ENCODE measurements at places on chromosomes 7 and 10.
A peak's percentile ranks its signal among the peaks of the same experiment; 100 is the strongest.

DNA sequence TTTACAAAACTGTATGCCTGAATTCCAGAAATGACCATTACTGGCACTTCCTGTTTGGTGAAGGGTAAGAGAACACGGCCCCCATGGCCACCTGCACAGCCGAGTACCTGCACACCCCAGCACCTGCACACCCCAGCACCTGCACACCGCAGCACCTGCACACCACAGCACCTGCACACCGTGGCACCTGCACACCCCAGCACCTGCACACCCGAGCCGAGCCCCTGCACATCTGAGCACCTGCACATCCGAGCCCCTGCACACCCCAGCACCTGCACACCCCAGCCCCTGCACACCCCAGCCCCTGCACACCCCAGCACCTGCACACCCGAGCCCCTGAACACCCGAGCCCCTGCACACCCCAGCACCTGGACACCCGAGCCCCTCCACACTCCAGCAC lies 243.5 kb downstream of the DNAJB6 start:
- no peak for DNase-seq

DNA sequence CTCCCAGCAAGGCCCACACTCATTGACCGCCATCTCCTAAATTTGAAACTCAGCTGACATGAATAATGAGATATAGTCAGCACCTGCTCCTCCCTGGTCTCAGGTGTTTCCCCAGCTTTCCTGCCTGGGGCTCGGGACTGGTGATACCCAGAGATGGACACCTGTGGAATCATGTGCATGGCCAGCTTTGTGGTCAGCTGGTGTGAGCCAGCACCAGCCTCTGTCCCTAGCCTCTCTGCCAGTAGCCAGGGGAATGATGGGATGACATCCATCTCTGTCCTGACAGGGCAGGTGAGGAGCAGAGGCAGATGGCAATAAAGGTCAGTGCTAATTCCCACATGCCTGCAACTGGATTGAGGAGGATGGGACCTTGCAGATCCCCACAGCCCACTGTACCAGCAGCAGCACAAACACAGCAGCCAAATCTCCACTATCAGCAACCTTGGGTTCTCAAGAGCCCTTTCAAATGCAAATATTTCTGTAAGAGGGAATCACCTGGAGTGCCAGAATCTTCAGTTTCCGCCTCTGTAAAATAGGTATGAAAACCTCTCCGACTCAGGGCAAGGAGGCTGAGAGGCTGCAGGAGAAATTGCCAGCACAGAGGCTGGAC lies 329.2 kb upstream of the ZMIZ1 start:
- no peak for DNase-seq

GRCh38 chr10:112880633-112881530 lies 69.2 kb upstream of the TCF7L2 start:
- no peak for DNase-seq

DNA sequence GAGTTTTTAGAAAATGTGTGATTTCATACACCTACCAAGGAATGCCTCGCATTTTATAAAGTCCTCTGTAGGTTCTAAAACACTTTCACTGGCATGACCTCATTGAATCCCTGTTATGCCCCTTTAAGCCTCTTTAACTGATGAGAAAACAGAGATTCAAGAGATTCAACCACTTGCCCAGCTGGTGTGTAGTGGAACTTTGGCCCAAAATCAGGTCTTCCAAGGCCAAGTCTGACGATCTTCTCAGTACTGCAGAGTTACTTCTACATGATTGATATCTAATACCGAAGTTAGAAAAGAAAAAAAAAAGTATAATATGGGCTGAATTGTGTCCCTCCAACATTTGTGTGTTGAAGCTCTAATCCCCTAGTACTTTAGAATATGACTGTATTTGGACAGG lies 202.0 kb downstream of the WDR11 start:
- no peak for DNase-seq

- DNase-seq = no peak
These were observed 54.6 kb upstream of the PITRM1 start for GRCh38 chr10:3226960-3227744.

GRCh38 chr10:86341361-86341811 lies 25.2 kb downstream of the GRID1 start:
- DNase-seq = no peak

- no peak for DNase-seq
These were observed 19.1 kb upstream of the OPALIN start for GRCh38 chr10:96377816-96378294.

DNA sequence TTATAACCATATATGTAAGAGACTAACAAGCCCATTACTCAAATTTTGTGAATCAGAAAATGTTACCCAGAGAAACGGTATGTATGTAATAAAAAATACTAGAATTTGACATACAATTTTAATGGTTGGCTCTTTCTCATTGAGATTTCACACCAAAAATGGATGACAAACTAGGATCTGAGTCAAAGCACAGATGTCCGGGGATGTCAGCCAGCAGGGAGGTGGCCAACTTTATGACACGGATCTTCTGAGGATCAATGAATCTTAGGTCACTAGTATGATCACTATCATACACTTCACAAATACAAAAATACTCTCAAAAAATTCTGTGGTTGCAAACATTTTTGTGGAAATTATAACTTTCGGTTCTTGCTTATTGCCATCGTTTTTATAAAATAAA lies 173.5 kb upstream of the NFE2L3 start:
- DNase-seq = no peak

- DNase-seq = no peak
These were observed 48.5 kb downstream of the SMKR1 start for GRCh38 chr7:129550693-129551360.

- no peak for DNase-seq
These were observed 149.4 kb downstream of the RNLS start for GRCh38 chr10:88433565-88434186.

- DNase-seq = no peak
These were observed 13.3 kb upstream of the EPC1 start for GRCh38 chr10:32360241-32360640.

GRCh38 chr7:119197877-119198527 lies 973.5 kb downstream of the ANKRD7 start:
- no peak for DNase-seq

DNA sequence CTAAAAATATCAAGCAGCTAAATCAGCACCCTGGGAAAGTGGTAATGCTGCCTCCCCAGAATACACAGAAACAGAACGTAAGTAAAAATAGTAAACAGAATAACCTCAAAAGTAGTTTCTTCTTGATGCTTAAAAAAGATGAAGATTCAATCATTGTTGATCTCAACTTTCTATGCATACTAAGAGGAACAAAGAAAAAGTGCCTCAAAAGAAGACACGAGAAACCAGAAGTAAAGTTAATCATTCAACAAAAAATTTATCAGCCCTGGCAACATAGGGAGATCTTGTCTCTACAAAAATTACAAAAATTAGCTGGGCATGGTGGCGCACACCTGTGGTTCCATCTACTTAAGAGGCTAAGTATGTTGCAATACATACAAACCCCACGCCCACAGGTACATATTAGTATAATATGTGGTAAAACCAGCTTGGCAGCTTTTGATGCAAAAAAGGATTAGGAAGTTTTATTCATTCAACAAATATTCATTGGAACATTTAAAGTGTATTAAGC lies 153.7 kb downstream of the NRBF2 start:
- no peak for DNase-seq

- no peak for DNase-seq
These were observed 524.8 kb upstream of the SORCS1 start for GRCh38 chr10:107689323-107689722.

- peak; percentile 47 for DNase-seq
These were observed 7.1 kb downstream of the CRYGN start for GRCh38 chr7:151432658-151433521.

- no peak for DNase-seq
These were observed 17.2 kb downstream of the AKAP9 start for GRCh38 chr7:91957823-91958222.

DNA sequence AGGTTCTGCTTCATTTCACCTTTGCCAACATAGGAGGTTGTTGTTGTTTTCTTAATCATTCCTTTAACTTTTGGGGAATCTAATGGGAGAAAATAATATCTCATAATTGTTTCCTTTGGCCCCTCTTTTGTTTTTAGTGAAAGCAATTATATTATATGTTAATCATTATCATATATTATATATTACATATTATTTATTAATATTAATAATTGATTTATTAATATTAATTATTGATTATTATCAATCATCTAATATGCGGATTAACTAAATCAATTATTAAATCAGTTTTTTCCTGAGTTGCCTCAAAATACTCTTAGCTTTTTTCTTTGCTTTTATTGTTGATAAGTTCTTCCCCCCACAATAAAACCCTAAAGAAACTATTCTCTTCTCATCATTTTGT lies 443.8 kb downstream of the GATA3 start:
- no peak for DNase-seq

GRCh38 chr10:49272251-49273081 lies 26.5 kb upstream of the C10orf71 start:
- DNase-seq = no peak

DNA sequence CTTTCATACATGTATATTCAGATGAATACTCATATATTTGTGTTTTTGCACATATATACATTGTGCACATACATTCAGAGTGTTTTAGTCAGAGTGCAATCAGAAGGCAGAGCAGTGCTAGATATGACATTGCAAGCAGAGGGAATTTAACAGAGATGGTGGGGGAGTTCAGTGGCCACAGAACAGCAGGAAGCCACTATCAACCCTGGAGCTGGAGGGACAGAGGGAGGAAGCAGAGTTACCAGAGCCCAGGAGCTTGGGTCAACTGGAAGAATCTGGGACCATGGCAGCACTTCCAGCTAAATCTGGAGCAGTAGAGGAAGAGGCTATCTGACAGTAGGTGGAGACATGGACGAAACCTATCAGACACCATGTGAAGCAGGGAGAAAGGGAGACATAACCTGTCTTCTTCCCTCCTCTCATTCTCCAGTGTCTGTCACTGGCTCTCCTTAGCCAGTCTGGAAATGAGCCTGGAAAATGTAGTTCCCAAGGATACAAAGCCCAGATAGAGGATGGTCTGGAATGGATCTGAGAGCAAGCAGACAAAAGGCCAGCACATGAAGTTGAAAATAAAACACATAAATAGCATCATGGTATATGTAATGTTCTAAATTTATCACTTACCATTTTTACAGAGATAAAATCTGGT lies 33.6 kb upstream of the HERPUD2 start:
- DNase-seq = no peak

GRCh38 chr10:92692080-92692671 lies 2.4 kb downstream of the HHEX start:
- no peak for DNase-seq

Measured in CD4-positive, alpha-beta T cell treated with Interleukin-2 at 100 ng/mL for 4 hours (primary cell).